ENCODE measurements at places on chromosomes 7 and 10. TPM values are rescaled to one million over a fixed set of nuclear protein-coding genes. Genes with fewer than 3 reads are reported as not detected.

GRCh38 chr10:97228775-97229157, 43.0 kb upstream of the SLIT1 start:
- DNase-seq, result no peak

- DNase-seq, result no peak
These were observed 18.4 kb downstream of the PPP1R17 start for GRCh38 chr7:31705377-31705776.

GRCh38 chr10:73800560-73801252, 10.7 kb downstream of the NDST2 start:
- DNase-seq, result no peak

- no peak for DNase-seq
These were observed 3.4 kb downstream of the H2BK1 start for GRCh38 chr7:151206914-151207313.

GRCh38 chr10:70683940-70684339, 11.6 kb downstream of the ADAMTS14 start:
- DNase-seq, result no peak

Gene WAC
- total RNA-seq, result 73.4 TPM

Gene OR6V1
- total RNA-seq, result not detected
